ENCODE measurements at places on chromosomes 12 and 14.

DNA sequence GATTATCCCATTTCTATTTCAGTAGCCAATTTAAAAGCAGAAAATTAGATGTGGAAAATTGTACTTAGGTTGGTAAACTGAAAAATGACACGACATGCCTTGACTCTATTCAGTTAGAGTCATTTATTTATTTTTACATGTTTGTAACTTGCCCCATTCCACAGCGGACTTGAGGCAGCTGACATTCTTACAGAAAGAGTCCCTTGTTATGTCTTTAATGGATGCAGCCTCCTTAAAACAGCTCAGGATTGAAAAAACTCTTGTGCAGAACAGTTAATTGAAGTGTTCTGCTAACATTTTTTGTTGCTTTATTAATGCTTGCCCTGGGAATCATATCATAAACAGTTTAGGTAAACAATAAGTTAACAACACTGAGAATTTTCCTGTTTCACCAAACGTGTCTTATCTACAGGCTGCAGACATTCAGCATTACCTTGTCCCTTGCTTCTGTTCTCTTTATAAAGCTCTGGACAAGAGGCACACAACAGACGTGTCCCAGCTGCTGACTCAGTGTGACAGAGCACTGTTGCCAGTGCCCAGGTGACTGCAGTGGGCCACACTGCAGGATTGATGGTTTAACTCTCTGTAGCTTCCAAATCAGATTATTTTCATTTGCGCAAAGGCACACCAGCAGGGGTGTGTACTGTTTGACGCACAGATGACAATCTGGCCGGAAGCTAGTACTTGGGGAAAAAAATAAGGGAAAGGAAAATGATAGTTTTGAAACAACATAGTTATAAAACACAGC is 101.6 kb downstream of the PELI2 start:
- DNase-seq = no peak

DNA sequence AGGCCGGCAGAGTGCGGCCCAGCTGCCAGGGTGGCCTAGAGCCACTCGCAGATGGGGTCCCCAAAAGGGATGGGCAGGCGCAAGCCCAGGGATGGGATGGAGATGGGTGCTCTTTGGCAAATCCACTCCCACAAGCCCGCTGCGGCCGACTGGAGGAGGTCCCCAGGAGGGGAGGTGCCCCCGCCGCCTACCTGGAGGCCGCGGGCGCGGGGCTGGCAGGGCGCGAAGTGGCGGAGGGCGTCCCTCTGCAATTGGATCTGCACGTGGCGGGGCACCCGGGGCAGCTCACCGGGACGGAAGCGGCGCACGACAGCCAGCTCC is 730 bp downstream of the PPP1R3E start:
- DNase-seq = no peak

GRCh38 chr12:84416626-84417025 is 496.0 kb downstream of the SLC6A15 start:
- no peak for DNase-seq

DNA sequence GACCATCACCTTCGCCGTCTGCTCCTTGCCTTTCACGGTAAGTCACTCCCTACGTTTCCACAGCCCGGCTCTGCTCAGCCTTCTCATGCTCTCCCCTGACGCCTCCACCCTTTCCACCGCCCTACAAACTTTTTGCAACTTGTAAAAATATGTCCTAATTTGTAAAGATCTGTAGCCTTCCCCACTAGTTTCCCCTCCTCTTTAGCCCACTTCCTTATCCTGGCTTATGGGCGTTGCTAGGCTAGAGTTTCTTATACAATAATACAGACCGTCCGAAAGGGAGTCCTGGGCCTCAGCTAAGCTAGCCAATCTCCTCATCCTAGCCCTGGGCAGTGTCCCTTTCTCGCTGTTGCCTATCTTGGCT is 1.2 kb downstream of the PTGER2 start:
- DNase-seq = no peak

GRCh38 chr14:89466484-89466883 is 49.5 kb upstream of the FOXN3 start:
- no peak for DNase-seq

DNA sequence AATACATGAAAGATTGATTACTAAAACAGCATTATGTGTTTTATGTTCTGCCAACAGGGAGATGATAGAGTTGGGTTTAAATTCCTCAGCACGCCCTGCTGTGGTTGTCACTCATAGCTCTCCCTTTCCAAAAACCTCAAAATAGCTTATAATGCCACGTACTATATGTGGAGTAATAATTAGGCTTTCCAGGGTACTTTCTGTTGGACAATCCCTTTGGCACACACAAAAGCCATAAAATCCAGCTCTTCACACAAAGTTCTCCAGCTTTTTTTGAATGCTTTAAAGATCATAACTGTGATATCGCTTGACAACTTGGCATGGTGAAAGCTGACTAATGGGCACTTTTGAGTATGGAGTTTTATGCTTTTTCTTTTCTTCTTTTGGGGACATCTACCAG is 145.3 kb upstream of the DCN start:
- no peak for DNase-seq

DNA sequence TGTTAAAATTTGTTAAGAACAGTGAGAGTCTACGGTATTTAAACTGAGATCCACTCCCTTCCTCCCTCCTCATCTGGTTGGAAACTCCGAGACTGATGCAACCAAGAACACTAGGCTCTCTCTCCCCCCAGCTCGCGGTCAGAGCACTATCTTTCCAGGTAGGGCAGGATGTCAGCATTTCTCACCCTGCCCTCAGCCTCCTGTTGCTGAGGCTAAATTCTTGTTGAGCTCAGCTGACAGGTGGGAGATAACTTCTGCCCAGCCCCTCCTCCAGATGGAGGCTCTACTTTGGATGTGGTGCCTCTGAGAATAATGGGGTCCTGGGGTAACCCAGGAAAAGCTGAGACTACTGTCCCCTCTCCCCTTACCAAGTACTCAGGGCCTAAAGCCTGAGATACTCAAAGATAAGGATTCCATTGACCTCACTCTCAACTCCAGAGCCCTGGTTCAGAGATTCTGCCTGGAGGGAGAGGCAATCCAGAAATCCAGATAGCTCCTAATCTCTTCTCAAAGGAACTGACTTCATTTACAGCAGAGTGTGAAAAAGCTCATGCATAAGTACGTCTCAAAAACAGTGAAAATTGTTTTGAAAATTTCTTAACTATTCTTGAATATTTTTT is 110.1 kb downstream of the EML5 start:
- no peak for DNase-seq

DNA sequence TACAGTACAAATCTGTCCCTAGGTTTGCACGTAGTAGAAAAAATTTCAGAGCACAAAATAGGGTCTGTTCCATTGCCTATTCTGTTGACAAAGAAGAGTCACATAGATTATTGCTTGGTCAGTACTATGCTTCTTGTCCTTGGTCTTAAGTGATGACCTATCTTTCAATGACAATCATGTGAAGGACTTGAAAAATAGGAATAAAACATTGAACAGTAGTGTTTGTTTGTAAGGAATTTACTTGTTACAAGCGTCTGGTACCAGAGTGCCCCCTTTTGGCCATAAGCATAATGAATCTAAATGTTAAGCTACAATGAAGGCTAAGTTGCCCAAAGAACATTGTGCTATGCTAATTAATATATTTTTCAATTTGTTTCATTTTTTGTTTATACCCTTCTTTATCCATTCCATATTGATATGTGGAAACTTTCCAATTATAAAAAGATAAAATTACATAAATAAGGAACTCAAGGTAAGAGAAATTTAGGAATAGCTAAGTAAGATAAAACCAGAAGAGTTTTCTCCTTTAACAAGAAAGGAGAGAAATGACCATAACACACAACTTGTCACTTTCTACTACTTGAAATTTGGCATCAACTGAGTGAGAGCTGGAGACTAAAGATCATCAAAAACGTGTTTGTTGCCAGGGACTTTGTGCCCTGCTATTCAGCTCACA is 204.7 kb downstream of the EPS8 start:
- DNase-seq = peak; percentile 26

DNA sequence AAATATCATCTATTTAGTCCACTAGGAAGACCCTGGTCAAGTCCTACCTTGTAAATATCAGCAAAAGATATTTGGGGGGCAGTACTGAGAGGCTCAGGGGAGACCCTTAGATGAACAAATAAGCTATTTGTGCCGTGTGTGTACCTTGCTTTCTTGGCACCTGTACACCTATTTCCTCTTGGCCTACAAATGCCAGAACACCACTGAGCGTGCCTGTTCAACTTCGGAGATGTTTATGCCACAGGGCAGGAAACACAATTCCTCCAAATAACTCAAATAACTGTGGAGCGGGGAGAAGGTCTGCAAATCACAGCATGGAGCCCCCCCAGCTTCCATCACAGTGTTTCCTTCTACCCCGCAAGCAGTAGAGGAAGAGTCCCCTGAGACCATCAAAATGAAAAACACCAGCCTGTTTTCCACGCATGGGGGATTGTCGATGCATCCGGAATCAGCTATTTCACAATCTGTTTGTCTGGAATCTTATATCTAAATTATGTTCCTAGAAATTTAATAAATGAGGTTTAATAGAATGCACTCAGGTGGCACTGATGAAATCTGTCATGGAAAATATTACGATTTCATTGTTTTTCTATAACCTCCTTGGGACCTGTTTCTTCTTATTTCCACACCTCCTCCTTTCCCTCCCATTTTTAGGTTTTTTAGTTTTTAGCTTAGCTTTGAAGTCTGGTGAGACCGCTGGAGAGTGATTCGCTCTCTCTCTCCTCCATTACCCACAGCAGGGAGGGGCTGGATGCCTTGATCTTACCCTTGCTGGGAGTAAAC is 254.0 kb upstream of the SRRM4 start:
- no peak for DNase-seq

GRCh38 chr14:73776194-73776537 is 62.0 kb upstream of the PNMA1 start:
- peak; percentile 58 for DNase-seq

DNA sequence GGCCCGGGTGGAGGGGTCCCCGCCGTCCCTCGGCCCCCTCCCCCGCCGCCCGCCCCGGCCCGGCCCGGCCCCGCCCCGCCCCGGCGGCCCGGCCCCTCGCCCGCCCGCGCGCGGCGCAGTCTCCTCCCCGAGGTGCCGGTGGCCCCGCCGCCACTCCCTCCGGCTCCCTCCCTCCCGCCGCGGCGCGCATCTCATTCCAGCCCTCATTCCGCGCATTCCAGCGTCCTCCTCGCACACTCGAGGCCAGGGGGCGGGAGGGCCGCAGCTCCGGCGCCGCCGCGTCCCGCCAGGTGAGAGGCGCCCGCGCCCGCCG is at the start of gene TEAD4:
TEAD4 (plus strand) TSS at position 206 of the 313 bp plus-strand sequence.
- peak; percentile 44 for DNase-seq
